ENCODE measurements at places on chromosomes 12 and 14.

DNA sequence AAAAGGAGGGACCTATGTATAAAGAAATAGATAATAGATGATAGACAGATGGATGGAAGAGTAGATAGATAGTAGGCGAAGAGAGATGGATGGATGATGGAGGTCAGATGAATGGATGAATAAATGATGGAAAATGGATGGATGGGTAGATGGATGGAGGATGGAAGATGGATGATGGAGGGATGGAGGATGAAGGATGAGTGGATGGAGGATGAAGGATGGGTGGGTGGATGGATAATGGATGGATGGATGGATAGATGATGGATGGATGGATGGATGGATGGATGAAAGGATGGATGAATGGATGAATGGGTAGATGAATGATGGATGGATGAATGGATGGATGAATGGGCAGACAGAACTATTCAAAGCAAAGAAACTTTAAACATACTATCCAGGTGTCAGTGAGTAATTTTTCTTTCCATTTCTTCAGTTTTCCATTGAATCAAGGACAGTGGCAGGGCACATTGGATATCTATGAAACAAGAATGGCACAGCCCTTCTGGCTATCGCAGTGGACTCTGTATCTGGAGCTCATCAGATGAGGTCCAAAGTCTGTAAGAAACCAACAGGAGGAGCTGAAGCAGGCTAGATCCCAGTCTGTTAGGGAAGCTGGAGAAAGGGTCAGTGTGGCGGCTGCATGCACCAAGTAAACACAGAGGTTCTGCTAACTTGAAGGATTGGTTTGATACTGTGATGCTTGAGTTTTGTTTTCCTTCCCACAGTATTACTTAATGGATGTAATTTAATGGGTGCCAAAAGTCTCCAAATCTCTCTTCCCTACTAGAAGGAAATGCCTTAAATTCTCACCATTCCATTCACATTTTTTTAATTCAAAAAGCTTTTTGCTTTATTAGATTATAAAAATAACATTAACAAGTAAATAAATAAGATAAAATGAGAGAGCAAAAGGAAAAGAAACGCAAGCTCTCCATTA, 18.1 kb upstream of the MED13L start:
- DNase-seq: peak; percentile 39

GRCh38 chr14:52044791-52045522, 23.9 kb downstream of the NID2 start:
- peak; percentile 94 for DNase-seq

GRCh38 chr12:75759842-75760572, 248.6 kb upstream of the KRR1 start:
- peak; percentile 80 for DNase-seq

GRCh38 chr12:121423253-121423652, 23.3 kb downstream of the RNF34 start:
- DNase-seq: no peak
